Calu3 (cell line): ENCODE measurements at places on chromosomes 7 and 10.

DNA sequence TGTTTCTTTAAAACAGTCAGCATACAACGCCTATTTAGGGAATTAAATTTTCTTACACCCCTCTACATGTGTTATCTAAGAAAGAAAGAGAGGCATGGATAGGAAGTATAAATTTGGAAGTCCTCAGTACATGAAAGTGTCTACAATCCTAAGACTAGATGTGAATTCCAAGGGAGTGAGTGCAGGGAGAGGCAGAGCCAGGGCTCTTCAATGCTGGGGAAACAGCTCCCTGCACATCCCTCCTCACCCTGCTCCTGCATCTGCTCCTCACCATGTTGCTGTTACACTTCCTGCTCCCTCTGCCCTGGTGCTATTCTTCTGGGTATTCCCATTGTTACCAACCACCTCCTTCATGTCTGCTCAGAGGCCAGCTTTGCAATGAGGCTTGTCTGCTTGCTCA is 229.1 kb upstream of the AKR1E2 start:
- no peak overlapping the region for H3K27ac ChIP-seq
- H3K4me1 ChIP-seq = no peaks in the 10 kb centered on the region
- H3K27me3 ChIP-seq = no peaks in the 10 kb centered on the region
- no peaks in the 10 kb centered on the region for H3K36me3 ChIP-seq
- no peak overlapping the region for H3K4me3 ChIP-seq
- no peak for DNase-seq

- no peak overlapping the region for H3K4me3 ChIP-seq
- peaks cover 13% of the 10 kb centered on the region for H3K27me3 ChIP-seq
- H3K27ac ChIP-seq = no peak overlapping the region
- no peaks in the 10 kb centered on the region for H3K4me1 ChIP-seq
Measured at GRCh38 chr10:90665905-90666662, 191.8 kb downstream of the HTR7 start.

DNA sequence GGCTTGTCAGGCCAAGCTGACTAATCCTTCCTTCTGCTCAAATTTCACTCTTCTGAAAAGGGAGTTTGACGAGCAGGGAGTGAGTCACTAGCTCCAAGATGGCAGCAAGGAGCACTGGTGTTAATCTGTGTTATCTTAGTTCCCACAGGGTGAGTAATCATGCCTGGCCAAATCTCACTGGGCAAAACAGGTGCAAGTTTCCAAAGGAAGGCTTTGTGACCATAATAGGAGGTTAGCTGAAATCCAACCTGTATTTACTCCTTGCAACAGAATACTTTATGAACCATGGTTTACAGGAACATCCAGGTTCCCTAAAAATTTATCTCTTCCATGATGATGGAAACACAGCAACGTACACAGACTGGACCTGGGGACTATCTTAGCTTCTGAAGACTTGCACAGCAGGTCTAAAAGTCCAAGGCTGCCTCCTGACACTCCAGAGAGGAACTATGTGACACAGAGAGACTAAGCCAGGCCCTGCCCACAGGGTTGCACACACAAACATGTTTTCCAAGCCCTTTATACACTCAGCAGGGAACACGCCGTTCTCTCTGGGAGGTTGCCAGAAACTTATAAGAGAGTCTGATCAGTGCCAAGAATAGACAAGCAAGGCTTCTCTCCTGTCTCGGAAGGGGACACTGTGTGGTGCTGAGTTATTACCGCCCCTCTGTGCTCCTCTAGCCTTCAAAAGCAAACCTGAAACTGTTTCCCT is 46.3 kb downstream of the PDK4 start:
- DNase-seq = peak; percentile 61
- H3K4me1 ChIP-seq = peaks cover 29% of the 10 kb centered on the region
- peaks cover 14% of the 10 kb centered on the region for H3K36me3 ChIP-seq
- no peaks in the 10 kb centered on the region for H3K27me3 ChIP-seq

GRCh38 chr10:124255556-124255955 is 162.2 kb upstream of the CHST15 start:
- no peak overlapping the region for H3K27ac ChIP-seq

DNA sequence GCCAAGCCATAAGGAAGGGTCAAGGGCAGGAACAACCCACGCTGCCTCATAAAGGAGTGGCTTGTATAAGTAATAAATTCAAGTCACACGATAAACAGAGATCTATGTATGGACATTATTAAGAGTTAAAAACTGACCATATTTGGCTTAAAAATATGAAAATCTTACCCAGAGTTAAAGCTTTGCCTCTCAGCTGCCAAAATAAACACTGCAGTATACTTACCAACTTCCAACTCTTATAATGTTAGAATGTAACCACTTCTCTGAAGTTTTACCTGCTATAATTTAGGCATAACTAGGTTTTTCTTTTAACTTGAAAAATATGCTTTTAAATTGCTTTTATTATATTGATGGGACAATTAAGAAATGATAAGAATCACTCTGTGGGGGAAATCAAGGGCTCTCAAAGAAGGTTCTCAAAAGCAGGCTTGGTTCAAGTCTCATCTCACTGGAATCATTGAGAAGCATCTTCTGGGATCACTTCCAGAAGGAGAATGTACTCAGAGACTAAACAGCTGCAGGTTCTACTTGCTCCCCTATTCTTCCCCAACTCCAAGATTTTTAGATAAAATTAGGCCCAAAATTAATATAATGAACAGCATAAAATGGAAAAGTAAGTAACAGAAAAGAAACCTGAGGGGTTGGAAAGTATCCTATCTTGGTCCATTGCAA is 16.1 kb upstream of the CAV2 start:
- H3K27ac ChIP-seq = no peak overlapping the region
- no peak for DNase-seq
- no peaks in the 10 kb centered on the region for H3K4me1 ChIP-seq
- no peaks in the 10 kb centered on the region for H3K36me3 ChIP-seq
- no peaks in the 10 kb centered on the region for H3K27me3 ChIP-seq

GRCh38 chr10:33217854-33218253 is 116.6 kb downstream of the NRP1 start:
- H3K36me3 ChIP-seq = peaks cover 55% of the 10 kb centered on the region
- no peak overlapping the region for H3K4me3 ChIP-seq
- H3K27me3 ChIP-seq = no peaks in the 10 kb centered on the region
- no peak overlapping the region for H3K27ac ChIP-seq
- no peak for DNase-seq

GRCh38 chr10:9762966-9763656 is 1254.6 kb upstream of the CELF2 start:
- H3K27ac ChIP-seq = no peak overlapping the region
- H3K4me1 ChIP-seq = no peaks in the 10 kb centered on the region
- no peaks in the 10 kb centered on the region for H3K27me3 ChIP-seq
- DNase-seq = no peak

DNA sequence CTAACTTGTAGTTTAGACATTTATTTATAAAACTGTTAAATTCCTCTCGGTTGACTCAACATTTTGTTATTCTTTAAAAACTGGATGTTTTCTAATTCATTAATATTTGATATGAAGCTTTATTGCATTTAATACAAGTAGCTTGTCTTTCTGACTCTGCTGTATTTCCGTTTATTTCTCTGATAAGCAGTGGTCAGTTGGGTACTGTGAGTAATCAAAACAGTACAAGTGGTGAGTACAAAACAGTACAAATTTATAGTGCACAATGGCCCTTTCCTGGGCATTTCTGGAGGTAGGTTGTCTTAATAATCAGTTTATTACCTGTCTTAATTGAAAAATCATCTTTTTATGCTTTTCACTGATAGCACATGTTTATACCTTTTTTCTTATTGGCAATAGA is 182.7 kb downstream of the CCSER2 start:
- H3K4me3 ChIP-seq = no peak overlapping the region
- H3K36me3 ChIP-seq = no peaks in the 10 kb centered on the region
- H3K27ac ChIP-seq = no peak overlapping the region
- no peaks in the 10 kb centered on the region for H3K27me3 ChIP-seq
- DNase-seq = no peak

DNA sequence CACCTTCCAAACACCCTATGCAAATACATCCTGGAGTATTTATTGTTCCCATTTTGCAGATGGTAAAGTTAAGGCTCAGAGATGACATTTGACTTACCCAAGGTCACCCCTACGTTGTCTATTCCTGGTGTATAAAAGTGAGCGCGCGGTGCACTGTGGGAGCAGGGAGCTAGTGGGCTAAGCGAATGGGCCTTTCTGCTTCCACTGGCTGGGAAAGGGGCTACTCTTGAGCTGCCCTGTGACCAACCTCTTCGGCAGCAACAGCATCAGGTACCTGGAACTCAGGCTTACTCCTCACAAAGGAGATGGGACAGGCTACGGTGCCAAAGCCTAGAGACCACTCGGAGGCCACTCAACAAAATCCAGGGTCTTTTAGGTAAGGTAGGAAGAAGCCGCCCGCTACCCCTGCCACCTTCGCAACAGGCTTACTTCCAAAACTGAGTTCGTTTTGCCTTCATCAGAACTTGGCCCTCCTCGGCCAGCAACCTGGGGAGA is 2.4 kb downstream of the PTF1A start:
- no peaks in the 10 kb centered on the region for H3K4me1 ChIP-seq
- no peak overlapping the region for H3K27ac ChIP-seq
- H3K27me3 ChIP-seq = peaks cover 73% of the 10 kb centered on the region
- DNase-seq = no peak
- no peak overlapping the region for H3K4me3 ChIP-seq

- H3K27ac ChIP-seq = no peak overlapping the region
- H3K4me1 ChIP-seq = no peaks in the 10 kb centered on the region
- H3K4me3 ChIP-seq = no peak overlapping the region
- H3K27me3 ChIP-seq = peaks cover 71% of the 10 kb centered on the region
- H3K36me3 ChIP-seq = no peaks in the 10 kb centered on the region
Measured at GRCh38 chr7:151776446-151776845, 100.5 kb downstream of the PRKAG2 start.

- H3K36me3 ChIP-seq = peaks cover 29% of the 10 kb centered on the region
- peaks cover 33% of the 10 kb centered on the region for H3K4me1 ChIP-seq
- H3K27me3 ChIP-seq = peaks cover 17% of the 10 kb centered on the region
- peak; percentile 39 for DNase-seq
- peak overlapping the region; percentile 36 for H3K27ac ChIP-seq
Measured at GRCh38 chr10:77925410-77925794, 1.2 kb downstream of the DLG5 start.

DNA sequence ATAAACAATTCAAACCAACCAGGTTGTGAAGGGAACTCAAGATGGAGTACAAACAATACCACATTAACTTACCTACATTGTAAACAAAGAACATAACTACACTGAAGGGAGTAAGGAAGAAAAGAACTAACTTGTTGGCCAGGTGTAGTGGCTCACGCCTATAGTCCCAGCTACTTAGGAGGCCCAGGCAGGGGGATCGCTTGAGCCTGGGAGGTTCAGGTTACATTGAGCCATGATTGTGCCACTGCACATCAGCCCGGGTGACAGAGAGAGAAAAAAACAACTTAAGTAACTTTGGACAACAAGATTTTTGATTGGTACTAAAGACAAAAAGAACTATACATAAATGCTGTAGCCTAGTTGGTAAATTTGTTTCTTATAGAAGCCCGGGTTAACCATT is 68.8 kb downstream of the TRIL start:
- H3K36me3 ChIP-seq = no peaks in the 10 kb centered on the region
- H3K4me1 ChIP-seq = peaks cover 25% of the 10 kb centered on the region
- no peak overlapping the region for H3K27ac ChIP-seq

DNA sequence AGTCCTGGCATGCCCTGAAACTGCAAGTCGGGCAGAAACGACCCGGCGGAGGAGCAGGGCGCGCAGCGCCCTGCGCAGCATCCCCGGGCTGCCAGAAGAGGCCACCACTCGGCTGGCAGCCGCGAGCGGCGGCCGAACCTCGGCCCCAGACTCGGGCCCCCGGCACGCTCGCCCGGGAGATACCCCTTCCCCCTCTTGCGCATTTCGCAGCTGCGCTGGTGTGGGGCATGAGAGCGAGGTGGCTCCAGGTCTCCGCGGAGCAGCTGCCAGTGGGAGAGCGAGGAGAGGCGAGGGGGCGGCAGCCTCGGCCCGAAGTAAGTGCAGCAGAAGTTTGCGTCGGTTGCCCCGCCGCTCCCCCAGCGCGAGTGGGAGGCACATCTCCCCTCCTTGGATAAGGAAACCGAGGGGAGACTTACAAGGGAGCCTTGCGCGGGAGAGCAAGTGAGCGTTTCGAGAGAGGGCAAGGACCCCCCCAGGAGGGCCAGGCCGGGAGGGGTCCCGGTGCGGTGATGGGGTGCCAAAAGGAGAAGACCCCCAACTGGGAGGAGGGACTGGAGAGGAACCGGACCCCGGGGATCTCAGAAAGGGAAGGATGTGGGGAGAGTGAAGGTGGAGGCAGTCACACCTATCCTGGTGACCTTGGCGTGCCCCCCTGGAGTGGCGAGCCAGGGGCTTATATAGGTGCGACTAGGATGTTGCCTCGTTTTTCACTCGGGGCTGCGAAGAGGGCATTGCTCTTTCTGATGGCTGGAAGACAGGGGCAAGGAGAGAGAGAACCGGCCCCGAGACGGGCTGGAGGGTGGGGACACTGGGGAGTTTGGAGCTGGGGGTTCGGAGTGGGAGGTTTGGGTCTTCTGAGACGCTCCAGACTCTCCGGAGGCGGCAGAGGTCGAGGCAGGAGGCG is 256.3 kb downstream of the OTUD1 start:
- peaks cover 8% of the 10 kb centered on the region for H3K4me1 ChIP-seq
- H3K4me3 ChIP-seq = peak overlapping the region; percentile 72
- H3K27ac ChIP-seq = no peak overlapping the region
- no peaks in the 10 kb centered on the region for H3K36me3 ChIP-seq
- H3K27me3 ChIP-seq = peaks cover 88% of the 10 kb centered on the region

GRCh38 chr7:134414109-134414508 is 44.8 kb downstream of the AKR1B1 start:
- H3K36me3 ChIP-seq = no peaks in the 10 kb centered on the region
- H3K27me3 ChIP-seq = no peaks in the 10 kb centered on the region
- peaks cover 5% of the 10 kb centered on the region for H3K4me1 ChIP-seq
- no peak for DNase-seq
